Heart left ventricle (tissue), 16 donors: ENCODE measurements at places on chromosomes 4 and X.

GRCh38 chr4:189049682-189050081 lies 891.0 kb upstream of the FRG1 start:
- no peak for DNase-seq

GRCh38 chr4:68683034-68683433 lies 12.6 kb upstream of the UGT2B15 start:
- no peak for DNase-seq

- peak; percentile 16 for DNase-seq
Observed at GRCh38 chrX:44344194-44344593, 722 bp upstream of the EFHC2 start.

DNA sequence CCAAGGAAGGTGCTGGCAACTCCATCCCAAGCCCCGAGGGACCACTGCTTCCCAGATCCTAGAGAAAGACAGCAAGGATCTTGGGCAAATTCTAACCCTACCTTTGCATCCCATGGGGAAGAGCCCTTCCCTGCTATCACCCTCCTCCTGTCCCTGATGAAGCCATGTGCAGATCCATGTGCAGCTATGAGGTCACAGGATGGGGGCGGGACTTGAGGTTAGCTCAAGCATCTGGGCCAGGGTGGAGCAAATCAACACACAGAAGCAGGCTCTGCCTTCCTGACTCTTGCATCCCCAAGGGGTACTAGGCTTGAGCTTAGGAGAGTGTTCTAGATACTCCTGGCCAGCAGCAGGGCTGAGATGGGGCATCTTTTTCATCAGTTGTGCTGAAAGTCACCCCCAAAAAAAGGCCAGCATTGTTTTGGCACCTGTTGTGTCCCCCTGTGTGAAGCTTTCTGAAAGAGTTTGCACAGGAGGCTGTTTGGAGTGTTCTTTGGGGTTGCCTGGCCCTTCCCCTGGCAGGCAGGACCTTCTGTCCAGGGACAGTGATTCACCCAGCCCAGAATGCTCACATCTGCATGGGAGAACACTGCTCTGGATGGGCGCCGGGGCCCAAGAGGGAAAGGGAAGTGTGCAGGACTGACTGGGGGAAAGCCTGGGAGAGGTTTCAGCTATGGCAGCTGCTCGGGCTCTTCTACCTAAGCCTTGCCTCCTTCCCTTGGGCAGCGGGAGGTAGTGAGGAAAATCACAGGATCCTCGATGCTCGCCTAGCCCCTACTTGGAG lies 50.8 kb downstream of the PRPS1 start:
- DNase-seq = peak; percentile 76

DNA sequence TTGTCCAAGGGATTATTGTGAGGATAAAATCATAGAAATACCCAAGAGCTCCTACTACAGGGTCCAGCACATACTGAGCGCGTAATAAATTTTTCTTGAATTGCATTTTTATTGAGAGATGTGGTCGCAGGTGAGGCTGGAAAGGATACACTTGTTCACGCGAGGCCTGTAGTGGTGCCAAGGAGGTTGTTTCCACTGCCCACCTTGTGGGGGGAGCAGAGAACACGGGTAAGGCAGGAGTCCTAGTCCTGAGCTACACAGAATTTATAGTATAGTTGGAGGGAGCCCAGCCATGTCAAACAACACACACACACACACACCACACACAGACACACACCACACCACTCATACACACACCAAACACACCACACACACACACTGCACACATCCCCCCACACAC lies 31.8 kb upstream of the CYP4V2 start:
- DNase-seq = no peak

DNA sequence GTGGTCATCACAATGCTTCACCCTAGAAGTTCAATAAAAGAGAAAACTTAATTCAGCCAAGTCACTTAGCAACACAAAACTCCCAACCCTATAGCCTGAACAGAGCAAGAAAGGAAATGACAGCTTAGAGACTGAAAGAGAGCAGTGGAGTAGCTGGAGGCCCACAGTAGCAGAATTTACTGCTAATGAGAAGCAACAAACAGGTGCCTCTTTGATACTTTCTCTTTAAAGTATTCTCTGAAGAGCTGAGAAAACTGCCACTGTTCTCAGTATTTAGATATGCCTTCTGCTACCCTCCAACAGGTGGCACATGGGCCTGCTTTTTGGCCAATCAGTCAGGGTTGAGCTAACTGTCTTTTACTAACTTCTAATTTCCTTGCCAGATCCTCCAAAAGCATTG lies 240.0 kb downstream of the GPC3 start:
- DNase-seq = no peak

DNA sequence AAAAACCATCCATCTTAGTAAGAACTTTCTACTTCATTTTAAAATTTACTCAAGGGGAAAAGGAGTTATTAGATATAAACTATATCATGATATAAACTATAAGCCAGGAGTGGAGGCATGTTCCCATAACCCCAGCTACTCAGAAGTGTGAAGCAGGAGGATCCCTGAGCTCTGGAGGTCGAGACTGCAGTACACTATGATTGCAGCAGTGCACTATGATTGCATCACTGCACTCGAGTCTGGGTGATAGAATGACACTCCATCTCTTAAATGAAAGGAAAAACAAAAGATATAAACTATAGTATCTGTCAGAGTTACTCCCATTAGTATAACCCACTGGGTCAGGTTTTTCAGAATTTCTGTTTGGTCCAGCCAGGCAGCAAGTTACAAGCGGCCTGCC lies 47.6 kb downstream of the RPS3A start:
- DNase-seq = no peak

- DNase-seq = no peak
Observed at GRCh38 chr4:138446456-138446855, 204.3 kb upstream of the SLC7A11 start.

GRCh38 chr4:158809611-158810486 lies 41.0 kb downstream of the FNIP2 start:
- no peak for DNase-seq

DNA sequence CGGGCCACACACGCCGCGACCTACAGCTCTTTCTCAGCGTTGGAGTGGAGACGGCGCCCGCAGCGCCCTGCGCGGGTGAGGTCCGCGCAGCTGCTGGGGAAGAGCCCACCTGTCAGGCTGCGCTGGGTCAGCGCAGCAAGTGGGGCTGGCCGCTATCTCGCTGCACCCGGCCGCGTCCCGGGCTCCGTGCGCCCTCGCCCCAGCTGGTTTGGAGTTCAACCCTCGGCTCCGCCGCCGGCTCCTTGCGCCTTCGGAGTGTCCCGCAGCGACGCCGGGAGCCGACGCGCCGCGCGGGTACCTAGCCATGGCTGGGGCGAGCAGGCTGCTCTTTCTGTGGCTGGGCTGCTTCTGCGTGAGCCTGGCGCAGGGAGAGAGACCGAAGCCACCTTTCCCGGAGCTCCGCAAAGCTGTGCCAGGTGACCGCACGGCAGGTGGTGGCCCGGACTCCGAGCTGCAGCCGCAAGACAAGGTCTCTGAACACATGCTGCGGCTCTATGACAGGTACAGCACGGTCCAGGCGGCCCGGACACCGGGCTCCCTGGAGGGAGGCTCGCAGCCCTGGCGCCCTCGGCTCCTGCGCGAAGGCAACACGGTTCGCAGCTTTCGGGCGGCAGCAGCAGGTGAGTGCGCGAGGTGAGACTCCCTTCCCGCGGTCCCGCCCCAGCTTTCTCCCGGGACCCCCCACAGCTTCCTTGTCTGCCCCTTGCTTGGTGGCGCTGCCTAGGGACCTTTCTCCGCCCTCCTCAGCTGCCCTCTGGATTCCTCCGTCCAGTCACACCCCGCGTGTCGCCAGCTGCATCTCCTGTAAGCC lies 678 bp downstream of the BMP3 start:
- no peak for DNase-seq

GRCh38 chrX:30748342-30748960 lies 95.2 kb downstream of the GK start:
- no peak for DNase-seq
